Small intestine (tissue), 16 donors: ENCODE measurements at places on chromosomes 3 and 15.

DNA sequence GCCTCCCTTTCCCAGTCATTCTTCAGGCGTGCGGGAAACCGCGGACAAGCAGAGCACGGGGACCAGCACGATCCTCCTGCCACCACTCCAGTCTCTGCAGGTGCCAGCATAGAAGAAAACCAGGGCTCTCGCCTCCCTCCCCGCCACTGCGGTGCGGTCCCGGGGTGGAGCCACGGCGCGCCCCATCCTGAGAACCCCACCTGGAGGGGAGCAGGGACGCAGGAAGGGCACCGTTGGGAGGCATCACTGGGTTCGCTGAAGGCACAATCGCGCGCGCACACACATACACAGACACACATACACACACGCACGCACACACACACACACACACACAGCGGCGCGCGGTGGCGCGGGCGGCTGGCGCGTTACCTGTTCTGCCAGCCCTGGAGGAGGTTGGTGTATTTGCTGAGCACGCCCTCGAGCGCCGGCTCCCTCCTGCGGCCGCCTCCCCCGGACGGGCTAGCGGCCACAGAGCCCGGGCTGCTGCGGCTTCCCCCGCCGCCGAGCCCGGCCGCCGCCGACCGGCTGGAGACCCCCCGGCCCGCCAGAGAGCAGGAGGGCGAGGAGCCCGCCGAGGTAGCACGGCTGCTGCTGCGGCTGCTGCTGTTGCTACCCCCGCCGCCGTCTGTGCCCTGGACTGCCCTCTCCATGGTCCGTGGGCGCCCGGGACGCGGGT is 394 bp downstream of the OSBPL10 start:
- DNase-seq = peak; percentile 78
- no peaks in the 10 kb centered on the region for H3K36me3 ChIP-seq
- H3K27me3 ChIP-seq = no peaks in the 10 kb centered on the region
- H3K4me3 ChIP-seq = peak overlapping the region; percentile 83
- H3K27ac ChIP-seq = peak overlapping the region; percentile 96

DNA sequence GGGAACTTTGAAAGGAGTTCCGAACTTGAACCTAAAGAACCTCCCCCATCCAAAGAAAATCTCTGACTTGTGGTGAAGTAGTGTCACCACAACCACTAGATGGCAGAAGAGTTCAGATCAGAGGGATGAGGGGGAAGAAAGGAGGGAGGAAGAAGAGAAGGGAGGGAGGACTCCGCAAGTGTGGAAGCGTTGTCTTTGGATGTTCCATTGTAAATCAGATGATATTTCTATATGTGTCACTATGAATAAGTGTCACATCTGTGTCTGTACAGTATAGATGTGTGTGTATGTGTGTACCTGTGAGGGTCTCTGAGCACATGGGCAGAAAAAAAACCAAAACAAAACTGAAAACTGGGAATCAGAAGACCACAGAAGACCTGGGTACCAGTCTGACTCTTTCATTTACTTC is 16.9 kb downstream of the SLC24A1 start:
- peak; percentile 82 for DNase-seq
- H3K36me3 ChIP-seq = peaks cover 13% of the 10 kb centered on the region
- no peaks in the 10 kb centered on the region for H3K27me3 ChIP-seq
- H3K4me1 ChIP-seq = peaks cover 2% of the 10 kb centered on the region
- no peak overlapping the region for H3K27ac ChIP-seq

DNA sequence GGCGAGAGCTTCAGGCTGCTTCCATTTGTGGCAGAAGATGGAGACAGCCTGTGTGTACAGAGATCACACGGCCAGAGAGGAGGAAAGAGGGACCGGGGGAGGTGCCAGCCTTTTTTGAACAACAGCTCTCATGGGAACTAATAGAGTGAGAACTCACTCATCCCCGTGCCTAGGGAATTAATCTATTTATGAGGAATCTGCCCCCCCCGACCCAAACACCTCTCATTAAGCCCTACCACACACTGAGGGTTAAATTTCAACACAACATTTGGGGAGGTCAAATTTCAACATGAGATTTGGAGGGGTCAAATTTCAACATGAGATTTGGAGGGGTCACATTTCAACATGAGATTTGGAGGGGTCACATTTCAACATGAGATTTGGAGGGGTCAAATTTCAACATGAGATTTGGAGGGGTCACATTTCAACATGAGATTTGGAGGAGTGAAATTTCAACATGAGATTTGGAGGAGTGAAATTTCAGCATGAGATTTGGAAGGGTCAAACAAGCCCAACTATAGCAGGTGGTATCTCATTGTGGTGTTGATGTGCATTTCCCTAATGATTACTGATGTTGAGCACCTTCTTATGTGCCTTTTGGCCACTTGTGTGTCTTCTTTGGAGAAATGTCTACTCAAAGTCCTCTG is 20.6 kb upstream of the RFTN1 start:
- H3K27ac ChIP-seq = no peak overlapping the region
- H3K27me3 ChIP-seq = no peaks in the 10 kb centered on the region
- DNase-seq = no peak
- H3K36me3 ChIP-seq = no peaks in the 10 kb centered on the region
- H3K4me3 ChIP-seq = no peak overlapping the region
- no peaks in the 10 kb centered on the region for H3K4me1 ChIP-seq

- H3K27me3 ChIP-seq = no peaks in the 10 kb centered on the region
- no peak for DNase-seq
- no peak overlapping the region for H3K4me3 ChIP-seq
- H3K4me1 ChIP-seq = peaks cover 10% of the 10 kb centered on the region
- no peak overlapping the region for H3K27ac ChIP-seq
Observed at GRCh38 chr15:88678755-88679154, 39.9 kb downstream of the ISG20 start.

- no peak overlapping the region for H3K4me3 ChIP-seq
- no peaks in the 10 kb centered on the region for H3K27me3 ChIP-seq
- peaks cover 5% of the 10 kb centered on the region for H3K36me3 ChIP-seq
- H3K4me1 ChIP-seq = peaks cover 8% of the 10 kb centered on the region
- DNase-seq = peak; percentile 95
- H3K27ac ChIP-seq = peak overlapping the region; percentile 70
Observed at GRCh38 chr15:40069178-40070165, 30.5 kb upstream of the SRP14 start.

DNA sequence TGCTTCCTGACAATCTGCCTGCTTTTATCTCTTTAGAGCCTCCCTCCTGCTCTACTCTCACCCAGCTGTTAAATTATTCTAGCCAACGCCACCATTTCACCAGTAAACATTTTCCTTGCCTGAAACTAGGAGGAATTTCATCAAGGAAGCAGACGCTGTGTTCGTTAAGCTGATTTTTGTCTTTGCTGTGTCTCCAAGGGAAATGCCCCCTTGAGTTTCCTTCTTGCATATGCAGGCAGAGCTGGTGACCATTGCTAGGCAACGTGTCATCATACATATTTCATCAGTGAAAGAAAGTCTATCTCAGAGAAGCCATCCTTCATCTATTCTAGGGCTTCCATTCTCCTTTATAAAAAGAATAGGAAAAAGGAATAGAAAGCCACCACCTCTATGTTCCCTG is 87.0 kb upstream of the ST8SIA2 start:
- no peak for DNase-seq
- peaks cover 4% of the 10 kb centered on the region for H3K27me3 ChIP-seq
- no peaks in the 10 kb centered on the region for H3K4me1 ChIP-seq
